Activated CD4-positive, alpha-beta T cell treated with anti-CD3 and anti-CD28 coated beads, Interleukin-2, amount 50 U/mL, for 24 hours (primary cell): ENCODE measurements at places on chromosomes 12 and 14.

- no peak for DNase-seq
These were observed 3.0 kb upstream of the SERPINA1 start for GRCh38 chr14:94391281-94391975.

- DNase-seq, result no peak
These were observed at the start of gene DIO3 for GRCh38 chr14:101561145-101561896. TSS of gene DIO3 (plus strand) at chr14:101561495.

DNA sequence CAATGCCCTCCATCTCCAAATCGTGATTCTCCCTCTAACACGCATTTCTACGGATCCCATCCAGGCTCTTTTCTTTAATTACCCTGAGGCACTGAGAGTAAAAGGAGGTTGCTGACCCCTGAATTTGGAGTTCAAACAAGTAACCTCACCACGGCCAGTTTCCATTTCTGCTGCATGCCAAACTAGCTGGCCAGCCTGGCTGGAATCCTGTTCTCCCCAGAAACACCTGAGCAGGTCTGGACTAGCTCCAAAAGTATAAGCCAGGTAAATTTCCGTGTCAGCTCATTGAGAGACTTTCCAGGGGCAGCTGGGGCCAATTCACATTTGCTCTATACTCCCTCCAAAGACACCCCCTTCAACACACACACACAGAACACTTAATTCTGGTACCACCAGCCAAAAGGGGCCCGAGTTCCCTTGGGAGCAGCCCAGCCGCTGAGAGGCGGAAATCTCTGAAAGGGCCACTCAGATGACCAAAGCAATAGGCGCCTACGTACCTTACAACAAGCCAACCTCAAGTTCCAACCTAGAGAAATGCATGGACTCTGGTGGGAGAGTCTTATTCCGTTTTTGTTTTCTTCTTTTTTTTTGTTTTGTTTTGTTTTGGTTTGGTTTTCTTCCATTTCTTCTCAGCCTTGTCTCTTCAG is 131.4 kb downstream of the NDUFA12 start:
- DNase-seq, result no peak

DNA sequence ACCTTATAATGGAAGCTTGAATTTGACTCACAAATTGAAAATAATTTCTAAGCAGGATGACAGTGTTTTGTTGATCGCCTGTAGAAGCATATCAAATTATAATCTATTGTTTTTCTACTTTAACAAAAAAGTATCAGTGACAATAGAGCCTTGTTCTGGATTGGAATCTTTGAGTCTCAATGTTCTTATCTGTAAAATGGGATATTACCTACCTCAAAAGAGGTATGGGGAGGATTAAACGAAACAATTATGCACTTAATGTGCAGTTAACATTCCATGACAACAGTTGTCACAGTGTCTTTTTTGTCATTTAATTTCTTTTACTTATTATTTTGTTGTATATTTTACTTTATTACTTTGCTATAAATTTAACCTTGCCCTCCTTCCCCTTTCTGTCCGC is 1.1 kb downstream of the RTRAF start:
- no peak for DNase-seq

DNA sequence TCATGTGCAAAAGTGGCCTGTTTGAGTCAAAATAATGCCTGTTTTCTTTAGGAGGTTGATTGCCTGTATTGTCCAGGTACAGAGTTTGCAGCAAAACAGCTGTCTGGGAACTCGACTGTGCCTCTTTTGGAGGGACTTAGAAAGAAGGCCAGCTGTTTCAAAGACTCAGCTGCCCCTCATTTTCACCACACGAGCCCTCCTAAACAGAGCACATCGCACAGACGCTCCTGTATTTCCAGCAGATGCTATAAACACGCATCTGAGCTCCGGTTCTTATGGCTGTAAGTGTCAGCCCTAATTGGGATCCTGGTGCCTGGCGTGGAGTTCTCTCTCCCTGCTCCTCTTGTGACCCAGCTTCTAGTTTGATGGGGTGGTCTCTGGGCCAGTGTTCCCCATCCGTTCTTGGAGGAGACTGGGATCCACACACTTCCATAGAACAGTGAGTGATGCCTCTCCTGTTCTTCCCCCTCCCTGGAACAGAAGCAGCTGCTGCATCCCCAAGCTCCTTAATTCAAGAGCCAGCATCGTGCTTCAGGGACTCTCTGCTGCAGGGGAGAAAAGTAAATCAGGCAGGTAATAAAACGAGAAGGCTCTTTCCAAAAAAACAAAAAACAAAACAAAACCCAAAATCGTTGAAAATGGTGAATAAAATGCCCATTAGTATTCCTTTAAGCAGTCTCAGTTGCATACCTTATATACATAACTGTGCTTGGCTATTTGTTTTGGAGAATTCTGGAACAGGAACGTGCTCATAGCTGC is 269.0 kb downstream of the SLC15A4 start:
- no peak for DNase-seq

- DNase-seq, result no peak
These were observed 8.6 kb upstream of the KRT8 start for GRCh38 chr12:52913431-52913821.

- no peak for DNase-seq
These were observed 68.8 kb downstream of the LLPH start for GRCh38 chr12:66061557-66062289.

DNA sequence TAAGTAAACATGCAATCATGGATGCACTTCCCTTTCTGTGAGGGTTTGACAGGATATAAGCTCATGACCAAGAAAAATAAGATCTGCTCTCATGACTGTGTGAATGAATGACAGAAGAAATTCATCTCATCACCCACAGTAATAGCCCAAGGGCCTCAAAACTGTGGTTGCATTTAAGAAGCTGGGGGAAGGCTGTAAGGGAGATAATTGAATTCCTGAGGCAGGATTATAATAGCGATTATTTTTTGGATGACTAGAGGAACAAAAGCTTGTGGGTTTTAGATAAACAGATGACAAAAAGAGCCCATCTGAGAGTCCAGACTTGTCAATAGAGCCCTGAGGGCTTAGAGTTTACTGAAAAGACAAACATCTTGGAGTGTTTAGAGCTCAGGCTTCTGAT is 161.2 kb downstream of the NTF3 start:
- no peak for DNase-seq

DNA sequence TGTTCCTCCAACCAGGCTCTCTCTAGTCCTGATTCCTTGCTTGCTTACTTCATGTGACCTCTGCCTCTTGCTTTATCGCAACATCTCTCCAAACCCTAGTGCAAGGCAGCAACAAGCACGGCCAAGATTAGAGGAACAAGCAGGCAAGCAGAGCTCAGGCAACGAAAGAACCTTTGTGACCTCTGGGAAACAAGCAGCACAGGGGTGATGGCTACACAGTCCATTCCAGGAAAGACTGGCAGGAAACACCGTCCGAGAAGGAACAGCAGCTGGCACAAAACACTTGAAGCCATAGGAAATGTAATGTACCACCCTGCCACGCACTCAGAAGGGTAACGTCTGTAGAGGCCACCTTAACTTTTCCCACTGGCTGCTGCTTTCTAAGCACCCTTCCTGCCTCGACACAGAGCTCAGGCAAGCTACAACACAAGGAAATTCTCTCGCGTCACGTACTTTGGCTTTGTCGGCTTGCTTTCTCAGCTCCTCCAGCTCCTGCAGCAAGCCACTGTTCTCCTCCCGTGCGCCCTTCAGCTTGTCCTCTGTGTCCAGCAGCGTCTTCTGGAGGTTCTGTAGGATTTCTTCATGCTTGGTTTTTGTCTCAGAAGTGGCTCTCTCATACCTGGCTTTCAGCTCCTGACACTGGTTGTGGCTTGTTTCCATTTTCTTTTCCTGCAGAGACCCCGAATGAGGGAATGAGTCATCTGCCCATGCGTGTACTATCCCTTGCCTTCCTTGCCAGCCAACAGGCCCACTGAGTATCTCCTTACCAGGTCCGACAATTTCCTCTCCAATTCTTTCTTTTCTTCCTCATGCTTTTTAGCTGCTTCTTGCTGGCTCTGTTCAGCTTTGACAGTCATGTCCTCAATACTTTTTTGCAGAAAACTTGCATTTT is 61.4 kb upstream of the VPS33A start:
- DNase-seq, result no peak

DNA sequence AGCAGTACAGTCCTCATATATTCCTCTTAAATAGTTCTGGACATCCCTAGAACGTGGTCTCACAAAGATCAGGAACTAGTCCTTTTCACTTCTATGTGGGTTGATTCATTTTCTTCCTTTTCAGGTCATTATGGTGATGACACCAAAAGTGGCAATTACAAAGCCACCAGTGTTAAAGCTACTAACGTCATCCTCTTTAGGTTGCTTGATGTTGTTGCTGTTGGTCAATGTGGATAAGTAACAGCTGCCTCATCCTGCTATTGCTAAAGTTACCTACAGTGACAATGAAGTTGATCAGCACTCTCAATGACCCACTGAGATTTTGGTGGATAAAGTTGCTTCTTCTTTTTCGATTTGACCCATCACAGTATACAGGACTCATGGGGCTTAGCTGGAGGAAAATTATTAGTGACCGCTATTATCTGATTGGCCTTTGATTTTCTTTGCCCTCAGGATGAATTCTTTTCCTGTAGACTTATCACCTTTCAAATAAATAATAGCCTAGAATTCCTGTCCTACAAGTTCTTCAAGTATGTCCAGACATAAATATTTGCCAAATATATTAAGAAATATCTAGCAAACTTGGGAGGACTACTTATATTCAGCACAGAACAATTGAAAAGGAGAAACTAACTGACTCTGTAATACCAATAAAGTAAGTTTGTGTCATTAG is 54.0 kb upstream of the ATP2B1 start:
- DNase-seq, result no peak

DNA sequence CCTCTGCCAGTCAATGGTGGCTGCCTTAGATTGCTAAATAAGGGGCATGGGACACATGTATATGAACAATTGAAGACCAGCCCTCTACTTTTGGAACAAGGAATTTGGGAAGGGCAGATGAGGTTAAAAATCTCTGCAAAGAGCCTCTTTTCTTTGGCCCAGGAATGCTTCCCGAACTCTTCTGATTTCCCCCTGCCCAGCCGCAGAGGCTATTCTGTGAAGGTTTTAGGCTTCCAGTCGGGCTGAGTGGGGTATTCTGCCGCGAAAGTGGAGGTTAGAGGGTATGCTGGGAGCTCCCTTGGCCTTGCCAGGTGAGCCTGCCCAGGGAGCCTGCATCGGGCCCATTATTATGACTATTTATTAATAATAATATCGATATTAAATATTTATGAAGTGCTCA is 1.2 kb downstream of the POU6F1 start:
- DNase-seq, result no peak

DNA sequence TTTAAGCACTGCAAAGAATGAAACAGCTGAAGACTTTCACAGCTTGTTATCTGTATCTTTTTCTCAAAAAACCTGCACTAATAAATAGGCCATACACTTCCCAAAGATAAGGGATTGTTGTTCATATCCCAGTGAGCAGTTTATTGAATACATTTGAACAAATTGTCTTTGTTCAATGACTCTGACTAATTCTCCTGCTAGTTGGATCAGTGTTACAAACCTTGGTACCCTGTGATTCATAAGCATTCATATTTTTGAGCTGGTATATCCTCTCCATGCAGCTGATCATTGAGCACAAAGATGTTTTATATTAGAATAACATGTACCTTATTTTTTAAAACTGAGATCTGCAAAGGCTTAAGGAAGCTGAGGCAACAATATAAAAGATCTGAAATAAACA is 58.9 kb upstream of the FSCB start:
- DNase-seq, result no peak

GRCh38 chr12:77625441-77625840 is 205.3 kb upstream of the NAV3 start:
- DNase-seq, result no peak

DNA sequence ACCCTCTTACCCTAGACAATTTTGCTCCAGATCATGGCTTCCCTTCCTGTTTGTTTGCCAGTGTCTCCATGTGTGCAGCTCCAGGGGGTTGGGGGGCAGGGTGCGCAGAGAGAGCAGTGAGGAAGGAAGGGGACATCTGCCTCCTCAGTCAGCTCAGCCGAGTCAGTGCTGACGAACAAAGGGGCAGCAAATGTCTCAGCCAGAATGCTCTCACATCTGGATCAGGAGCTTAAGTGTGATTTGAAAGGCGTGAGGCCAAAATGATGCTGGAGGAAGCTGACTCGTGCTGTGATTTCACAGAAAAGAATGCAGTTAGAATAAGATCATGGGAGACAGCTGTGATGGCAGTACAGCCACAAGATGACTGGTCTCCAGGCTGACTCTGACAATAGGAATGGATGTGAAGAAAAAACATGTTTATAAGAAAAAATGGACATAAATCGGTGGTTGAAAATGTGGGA is 27.1 kb upstream of the CDK17 start:
- DNase-seq, result peak; percentile 17

GRCh38 chr14:36556811-36557433 is 25.5 kb downstream of the NKX2-8 start:
- no peak for DNase-seq

GRCh38 chr12:120439646-120440247 is 1.8 kb downstream of the COX6A1 start:
- DNase-seq, result peak; percentile 62

DNA sequence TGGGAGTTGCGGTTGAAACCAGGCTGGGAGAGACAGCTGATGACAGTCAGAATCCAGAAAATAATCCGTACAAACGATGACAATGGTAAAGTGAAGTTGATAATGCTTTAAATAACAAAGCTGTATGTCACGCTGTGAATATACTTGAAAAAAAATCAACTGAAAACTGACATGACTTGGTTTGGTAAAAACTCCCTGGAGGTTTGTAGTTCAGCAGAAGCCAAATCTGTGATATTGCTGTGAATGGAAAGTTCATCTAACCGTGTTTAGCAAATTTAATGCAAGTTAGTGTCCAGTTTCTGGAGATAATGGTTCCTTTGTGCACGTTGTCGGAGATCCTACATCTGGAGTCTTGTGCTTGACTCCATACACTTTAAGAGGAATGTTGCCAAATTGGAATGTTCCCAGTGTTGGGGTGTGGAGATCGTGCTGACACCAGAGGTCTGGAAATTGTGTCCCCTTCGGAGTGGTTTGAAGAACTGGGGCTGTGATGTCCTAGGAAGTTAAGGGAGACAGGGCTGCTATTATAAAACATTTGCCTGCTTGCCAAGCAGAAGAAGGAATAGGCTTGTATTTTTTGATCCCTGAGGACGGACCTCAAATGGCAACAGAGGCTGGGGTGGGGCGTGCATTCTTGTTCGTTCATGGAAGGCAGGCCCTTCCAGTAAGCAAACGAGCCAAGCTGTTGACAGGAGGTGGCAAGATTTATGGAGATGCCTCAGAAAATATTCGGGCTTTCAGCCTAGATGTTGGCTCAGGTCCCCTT is 30.6 kb downstream of the PPFIBP1 start:
- DNase-seq, result no peak

DNA sequence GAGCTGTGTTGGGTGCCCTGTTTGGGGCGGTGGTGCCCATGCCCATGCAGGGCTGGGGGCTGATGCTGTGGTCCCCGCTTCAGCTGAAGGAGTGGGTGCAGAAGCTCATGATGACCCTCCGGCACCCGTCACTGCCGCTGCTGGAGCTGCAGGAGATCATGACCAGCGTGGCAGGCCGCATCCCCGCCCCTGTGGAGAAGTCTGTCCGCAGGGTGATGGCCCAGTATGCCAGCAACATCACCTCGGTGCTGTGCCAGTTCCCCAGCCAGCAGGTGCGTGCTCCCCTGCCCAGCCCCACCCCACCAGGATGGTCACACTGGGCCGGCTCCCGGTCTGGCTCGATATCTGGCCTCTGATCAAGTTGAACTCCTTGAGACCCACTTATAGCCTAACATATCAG is 92.7 kb downstream of the ACACB start:
- no peak for DNase-seq
